ENCODE measurements at places on chromosomes 1 and 21.

- no peak for DNase-seq
These were observed 55.5 kb downstream of the TGFBR3 start for GRCh38 chr1:91830242-91831131.

- DNase-seq = no peak
These were observed 26.3 kb upstream of the ZNF648 start for GRCh38 chr1:182087719-182088350.

- DNase-seq = no peak
These were observed 282.1 kb upstream of the BRINP3 start for GRCh38 chr1:190759807-190760206.

- no peak for DNase-seq
These were observed 29.5 kb upstream of the CBR3 start for GRCh38 chr21:36105327-36105842.

- DNase-seq = no peak
These were observed 278.0 kb upstream of the KAZN start for GRCh38 chr1:14320518-14320917.

- DNase-seq = no peak
These were observed 1.0 kb upstream of the DENND2D start for GRCh38 chr1:111201275-111202090.

DNA sequence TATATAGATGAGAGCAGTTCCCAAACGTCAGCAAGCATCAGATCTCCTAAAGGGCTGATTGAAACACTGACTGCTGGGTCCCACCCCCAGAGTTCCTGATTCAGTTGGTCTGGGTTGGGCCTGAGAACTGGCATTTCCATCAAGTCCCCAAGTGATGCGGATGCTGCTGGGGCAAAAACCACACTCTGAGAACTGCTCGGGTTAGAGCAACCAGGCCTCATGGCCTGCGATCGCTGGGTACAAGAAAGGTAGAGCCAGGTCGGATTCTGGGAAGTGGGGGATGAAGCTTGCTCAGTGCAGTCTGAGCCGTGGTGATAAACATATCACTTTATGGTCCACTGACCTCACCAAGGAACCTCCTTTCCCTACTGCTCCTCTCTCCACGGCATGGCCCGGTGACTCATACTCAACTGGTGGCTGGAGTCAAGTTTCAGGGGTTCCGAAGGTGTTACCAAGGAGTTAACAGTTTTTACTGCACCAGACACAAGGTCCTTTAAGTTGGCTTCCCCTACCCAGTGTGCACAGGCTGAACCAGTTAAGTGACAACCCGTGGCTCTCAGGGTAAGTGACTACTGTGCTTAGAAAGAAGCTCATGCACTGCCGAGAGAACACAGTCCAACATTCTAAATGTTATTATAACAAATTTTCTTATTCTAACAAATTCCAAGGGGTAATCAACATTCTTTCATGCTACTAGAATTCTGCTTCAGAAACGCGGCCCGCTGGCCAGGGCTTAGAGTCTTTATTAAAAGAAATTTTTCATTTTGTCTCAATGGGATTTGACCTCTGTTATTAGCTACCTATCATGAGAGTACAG is 153.5 kb downstream of the TGFBR3 start:
- DNase-seq = no peak

- DNase-seq = no peak
These were observed 4.3 kb upstream of the BCAR3 start for GRCh38 chr1:93685918-93686317.

GRCh38 chr1:98496256-98496995 is 165.1 kb upstream of the SNX7 start:
- no peak for DNase-seq

GRCh38 chr1:19015476-19015875 is 59.0 kb upstream of the IFFO2 start:
- no peak for DNase-seq

GRCh38 chr1:3907031-3907534 is 7.0 kb upstream of the C1orf174 start:
- DNase-seq = peak; percentile 51

GRCh38 chr1:209316929-209317328 is 266.6 kb upstream of the CAMK1G start:
- no peak for DNase-seq

- no peak for DNase-seq
These were observed 103.6 kb downstream of the RHOU start for GRCh38 chr1:228838717-228839500.

GRCh38 chr1:47569681-47570470 is 132.0 kb downstream of the FOXD2 start:
- DNase-seq = no peak

- DNase-seq = no peak
These were observed 44.9 kb downstream of the SYT6 start for GRCh38 chr1:114108751-114109255.

- no peak for DNase-seq
These were observed 34.7 kb upstream of the EXOSC10 start for GRCh38 chr1:11134251-11134897.

GRCh38 chr1:102190429-102190828 is 193.7 kb upstream of the OLFM3 start:
- no peak for DNase-seq

DNA sequence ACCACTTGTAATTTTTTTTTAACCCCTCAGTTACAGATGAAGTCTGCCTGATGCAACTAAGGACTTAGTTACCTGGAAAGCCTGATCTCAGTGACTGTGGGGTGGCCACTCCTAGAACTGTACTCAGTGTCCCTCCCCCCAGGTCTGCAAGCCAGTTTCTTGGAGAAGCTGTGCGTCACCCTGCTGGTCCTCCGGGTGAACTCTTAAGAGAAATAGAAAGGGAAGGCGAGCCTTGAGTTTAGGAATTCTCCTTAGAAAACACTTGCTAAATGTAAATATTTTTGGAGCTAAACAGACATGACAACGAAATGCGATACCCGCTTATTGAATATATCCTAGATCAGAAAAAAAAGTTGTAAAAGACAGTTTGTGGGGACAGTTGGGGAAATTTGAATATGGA is 730 bp downstream of the SLC16A4 start:
- DNase-seq = no peak

DNA sequence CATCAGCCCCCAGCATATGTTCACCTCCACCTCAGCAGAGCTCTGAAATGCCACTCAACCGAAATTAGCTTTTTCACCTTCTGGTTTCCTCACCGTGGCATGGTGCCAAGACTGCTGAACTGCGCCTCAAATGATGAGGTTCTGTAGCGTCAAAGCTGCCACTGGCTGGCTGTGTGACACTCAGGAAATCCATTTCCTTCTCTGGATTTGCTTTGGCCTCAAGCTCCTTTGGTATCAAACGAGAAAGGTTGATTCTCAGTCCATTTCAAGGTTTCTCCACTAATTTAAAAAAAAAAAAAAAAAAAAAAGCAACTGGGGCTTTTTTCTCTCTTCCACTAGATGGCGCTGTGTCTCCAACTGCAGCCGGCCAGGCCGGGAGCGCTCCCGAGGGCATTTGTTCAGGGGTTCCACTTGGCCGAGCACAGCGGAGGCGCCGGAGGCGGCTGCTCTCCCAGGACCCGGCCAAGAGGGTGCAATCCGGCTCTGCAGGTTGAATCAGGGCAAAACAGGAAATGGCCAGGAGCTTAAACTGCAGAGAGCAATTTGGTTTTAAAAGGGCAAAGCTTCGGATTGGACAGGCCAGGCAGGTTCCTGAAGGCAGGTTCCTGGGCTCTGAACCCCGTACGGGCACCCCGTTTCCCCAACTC is 26.5 kb upstream of the PLA2G2C start:
- DNase-seq = peak; percentile 35
